Cardiac septum (tissue), 1 donor: ENCODE measurements at places on chromosomes 7 and 10. TPM values are rescaled to one million over a fixed set of nuclear protein-coding genes. Genes with fewer than 3 reads are reported as not detected.

DNA sequence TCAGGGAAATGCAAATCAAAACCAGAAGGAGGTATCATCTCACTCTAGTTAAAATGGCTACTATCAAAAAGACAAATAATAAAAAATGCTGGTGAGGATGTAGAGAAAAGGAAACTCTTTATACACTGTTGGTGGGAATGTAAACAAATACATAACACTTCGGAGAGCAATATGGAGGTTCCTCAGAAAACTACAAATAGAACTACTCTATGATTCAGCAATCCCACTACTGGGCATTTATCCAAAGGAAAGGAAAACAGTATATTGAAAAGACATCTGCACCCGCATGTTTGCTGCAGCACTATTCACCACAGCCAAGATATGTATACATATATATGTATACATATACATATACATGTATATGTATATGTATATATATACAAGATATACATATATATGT, 94.2 kb downstream of the C10orf90 start:
- DNase-seq: no peak

DNA sequence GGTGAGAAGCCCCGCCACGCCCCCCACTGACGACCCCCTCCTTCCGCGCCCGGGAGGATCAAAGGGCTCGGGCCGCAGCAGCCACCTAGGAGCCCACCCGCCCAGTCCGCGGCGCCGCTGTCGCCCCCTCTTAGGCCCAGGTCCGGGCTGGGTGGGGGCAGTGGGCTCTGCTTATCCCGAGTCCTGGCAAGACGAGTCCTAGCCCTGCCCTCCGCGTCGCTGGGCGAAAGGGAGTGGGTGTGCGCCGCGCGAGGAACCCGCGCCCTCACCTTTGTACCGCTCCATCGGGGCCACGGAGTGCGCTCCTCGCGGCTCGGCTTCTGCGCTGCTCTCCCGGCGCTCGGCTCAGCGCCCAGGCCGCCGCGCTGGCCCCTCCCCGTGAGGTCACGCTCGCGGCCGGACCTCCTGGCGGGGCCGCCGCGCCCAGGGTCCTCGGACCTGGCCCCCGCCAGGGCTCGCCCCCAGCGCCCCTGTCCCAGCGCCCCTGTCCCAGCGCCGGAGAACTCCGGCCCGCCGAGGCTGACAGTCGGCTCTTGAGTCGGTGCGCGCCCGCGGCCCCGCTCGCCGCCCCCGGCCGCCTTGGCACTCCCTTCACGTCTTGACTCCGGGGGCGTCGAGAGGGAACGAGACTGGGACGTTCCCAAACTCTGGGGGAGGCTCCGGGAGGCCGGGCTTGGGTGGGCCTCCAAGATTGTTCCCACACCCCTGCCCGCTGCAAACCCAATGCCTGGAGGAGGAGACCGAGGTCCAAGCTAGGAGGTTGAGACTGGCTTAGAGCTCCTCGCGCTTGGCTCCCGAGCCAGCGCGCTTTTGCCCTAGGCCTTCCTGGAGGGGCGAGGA, at the start of gene AFAP1L2:
Gene AFAP1L2 (minus strand): TSS at position 332 of the 840 bp plus-strand sequence. CDS start 47 bp downstream, at position 285.
- no peak for DNase-seq

DNA sequence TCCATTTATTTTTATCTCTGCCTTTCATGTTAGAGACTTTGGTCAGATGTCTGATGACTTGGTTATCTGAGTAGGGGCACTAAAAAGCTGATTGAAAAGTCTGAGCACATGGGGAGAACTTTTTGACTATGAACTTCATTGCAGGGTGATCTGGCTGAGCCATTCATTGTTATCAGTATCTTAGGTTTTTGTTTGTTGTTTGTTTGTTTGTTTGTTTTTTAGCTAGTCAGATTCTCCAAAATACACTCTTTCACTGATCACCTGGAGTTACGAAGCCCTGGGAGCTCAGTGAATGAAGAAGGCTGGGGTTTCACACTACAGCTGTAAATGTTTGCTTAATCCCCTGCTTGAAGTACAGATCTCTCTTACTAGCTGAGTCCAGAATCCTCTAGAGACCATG, 28.6 kb upstream of the DLG5 start:
- no peak for DNase-seq

The WEE2 gene
- not detected for total RNA-seq

GRCh38 chr7:95433952-95434556, 774 bp downstream of the PON2 start:
- no peak for DNase-seq

DNA sequence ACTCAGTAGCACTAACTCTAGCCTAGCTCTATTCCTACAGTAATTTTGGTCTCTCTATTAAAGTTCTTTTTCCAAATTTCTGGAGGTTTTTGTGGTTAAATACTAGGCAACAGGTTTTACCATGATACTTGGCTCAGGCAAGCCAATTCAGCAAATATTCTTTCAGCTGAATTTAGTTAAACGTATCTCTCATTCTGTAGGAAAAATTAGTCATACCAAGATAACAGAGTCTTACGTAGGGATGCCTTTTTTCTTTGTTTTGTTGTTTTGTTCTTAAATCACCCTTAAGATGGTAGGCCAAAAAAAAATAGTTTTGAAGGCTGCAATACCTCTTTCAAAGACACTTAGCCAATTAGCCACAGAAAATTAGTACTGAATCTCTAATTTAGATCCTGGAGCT, 180.5 kb downstream of the MAGI2 start:
- DNase-seq: no peak

The GIMAP4 gene
- total RNA-seq: 18.2 TPM

- DNase-seq: no peak
These were observed 23.3 kb downstream of the DPYSL4 start for GRCh38 chr10:132209978-132210530.

DNA sequence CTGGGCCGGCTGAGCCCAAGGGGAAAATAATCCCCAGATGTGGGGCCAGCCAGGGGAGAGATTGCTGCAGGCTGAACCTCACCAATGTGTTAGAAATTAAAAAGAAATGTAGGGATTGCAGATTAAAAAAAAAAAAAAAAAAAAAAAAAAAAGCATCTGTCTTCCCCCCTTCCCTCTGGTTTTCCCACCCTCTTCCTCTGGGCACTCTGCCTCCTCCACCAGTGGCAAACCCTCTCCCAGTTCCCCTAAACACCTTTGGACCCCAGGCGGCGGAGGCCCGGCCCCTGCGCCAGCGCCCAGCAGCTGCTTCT, 7.1 kb downstream of the MNX1 start:
- no peak for DNase-seq

GRCh38 chr7:55348502-55348901, 16.6 kb upstream of the LANCL2 start:
- DNase-seq: no peak

DNA sequence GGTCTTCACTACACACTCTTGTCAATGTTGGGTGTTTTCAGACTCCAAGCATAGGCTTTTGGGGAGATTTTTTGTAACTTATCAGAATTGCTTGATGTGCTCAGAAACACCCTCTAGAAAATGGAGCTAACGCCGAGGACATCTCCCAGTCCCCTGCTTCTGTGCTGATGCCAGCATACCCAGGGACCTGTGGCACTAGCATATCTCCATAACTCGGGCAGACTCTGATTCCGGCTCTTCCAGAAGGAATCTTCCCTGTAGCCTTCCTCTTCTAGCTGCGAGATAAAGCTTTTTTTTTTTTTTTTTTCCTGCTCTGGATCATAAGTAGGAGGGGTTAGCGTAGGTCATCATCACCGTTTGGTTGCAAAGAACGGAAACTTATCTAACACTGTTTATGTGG, 434.4 kb downstream of the GALNT17 start:
- no peak for DNase-seq

DNA sequence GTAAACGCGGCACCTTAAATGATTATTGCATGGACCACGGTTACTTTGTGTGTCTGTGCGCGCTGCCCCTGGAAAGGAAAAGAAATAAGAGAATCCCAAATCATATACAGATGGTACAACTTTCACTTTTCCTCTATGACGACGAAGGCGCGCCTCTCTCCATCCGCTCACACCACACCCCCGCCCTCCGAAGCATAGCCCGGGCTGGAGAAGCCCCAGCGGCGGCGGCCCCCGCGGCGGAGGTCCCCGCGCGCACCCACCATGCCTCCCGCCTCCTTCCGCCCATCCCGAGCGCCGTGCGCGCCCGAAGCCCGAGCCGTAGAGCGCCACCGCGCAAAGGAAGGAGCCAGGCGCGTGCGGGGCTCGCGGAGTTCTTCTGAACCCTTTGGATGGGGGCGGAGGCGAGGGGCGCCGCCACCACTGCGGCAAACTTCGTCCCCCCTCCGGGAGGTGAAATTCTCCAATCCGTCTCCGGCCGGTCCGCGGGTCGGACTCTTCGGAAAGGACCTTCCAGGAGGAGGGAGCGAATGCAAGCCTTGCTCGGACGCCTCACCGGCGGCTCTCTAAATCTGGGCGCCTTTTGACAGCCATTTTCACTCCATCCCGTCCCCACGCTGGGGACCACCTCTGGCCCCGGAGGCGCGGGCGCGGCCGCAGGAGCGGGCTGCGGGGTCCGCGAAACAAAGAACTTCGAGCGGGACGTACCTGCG, 588 bp downstream of the GLI3 start:
- peak; percentile 77 for DNase-seq

- no peak for DNase-seq
These were observed 89.8 kb downstream of the GNAI1 start for GRCh38 chr7:80224415-80224814.

- no peak for DNase-seq
These were observed 457.4 kb upstream of the TPK1 start for GRCh38 chr7:145293228-145293701.

- DNase-seq: peak; percentile 62
These were observed 3.9 kb downstream of the GRID1 start for GRCh38 chr10:86362586-86363183.

- no peak for DNase-seq
These were observed 24.1 kb upstream of the CHST15 start for GRCh38 chr10:124117511-124117785.

GRCh38 chr10:74437822-74438221, 286.8 kb downstream of the ADK start:
- DNase-seq: no peak

GRCh38 chr10:5764422-5765297, 48.6 kb downstream of the GDI2 start:
- no peak for DNase-seq

DNA sequence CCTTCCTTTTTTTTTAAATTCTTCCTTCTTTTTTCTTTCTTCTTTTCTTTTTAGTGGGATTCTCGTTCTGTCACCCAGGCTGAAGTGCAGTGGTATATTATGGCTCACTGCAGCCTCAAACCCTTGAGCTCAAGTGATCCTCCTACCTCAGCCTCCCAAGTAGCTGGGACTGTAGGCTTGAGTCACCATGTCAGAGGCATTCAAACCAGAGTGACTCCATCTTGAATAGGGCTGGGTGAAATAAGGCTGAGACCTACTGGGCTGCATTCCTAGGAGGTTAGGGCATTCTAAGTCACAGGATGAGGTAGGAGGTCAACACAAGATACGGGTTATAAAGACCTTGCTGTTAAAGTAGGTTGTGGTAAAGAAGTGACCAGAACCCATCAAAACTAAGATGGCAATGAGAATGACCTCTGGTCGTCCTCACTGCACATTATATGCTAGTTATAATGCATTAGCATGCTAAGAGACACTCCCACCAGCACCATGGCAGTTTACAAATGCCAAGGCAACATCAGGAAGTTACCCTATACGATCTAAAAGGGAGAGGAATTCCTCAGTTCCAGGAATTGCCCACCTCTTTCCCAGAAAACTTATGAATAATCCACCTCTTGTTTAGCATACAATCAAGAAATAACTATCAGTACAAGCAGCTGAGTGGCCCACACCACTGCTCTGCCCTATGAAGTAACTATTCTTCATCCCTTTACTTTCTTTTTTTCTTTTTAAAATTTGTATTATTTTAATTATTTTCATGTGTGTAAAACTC, 99.0 kb upstream of the ITGB1 start:
- no peak for DNase-seq

The EPHB6 gene
- 2.0 TPM for total RNA-seq

GRCh38 chr7:130913639-130914553, 179.9 kb upstream of the KLF14 start:
- no peak for DNase-seq

DNA sequence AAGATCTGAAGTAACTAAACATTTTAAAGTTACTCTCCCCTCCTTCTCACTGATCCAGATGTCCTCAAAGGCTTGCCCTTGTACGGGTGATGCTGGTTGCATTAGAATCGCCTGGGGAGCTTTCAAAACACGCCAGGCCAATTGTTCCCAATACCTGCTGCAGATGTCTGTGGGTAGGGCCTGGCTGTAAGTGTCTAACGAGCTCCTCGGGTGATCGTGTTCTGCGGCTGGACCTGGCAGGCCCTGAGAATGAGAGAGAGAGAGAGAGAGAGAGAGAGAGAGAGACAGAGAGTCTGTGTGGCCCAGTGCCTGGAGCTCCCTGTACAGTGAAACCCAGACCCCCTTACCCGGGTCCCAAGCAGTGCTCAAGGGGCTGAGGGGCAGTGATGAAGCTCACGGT, 8.4 kb downstream of the COL13A1 start:
- no peak for DNase-seq

The UBTD1 gene
- 25.5 TPM for total RNA-seq

DNA sequence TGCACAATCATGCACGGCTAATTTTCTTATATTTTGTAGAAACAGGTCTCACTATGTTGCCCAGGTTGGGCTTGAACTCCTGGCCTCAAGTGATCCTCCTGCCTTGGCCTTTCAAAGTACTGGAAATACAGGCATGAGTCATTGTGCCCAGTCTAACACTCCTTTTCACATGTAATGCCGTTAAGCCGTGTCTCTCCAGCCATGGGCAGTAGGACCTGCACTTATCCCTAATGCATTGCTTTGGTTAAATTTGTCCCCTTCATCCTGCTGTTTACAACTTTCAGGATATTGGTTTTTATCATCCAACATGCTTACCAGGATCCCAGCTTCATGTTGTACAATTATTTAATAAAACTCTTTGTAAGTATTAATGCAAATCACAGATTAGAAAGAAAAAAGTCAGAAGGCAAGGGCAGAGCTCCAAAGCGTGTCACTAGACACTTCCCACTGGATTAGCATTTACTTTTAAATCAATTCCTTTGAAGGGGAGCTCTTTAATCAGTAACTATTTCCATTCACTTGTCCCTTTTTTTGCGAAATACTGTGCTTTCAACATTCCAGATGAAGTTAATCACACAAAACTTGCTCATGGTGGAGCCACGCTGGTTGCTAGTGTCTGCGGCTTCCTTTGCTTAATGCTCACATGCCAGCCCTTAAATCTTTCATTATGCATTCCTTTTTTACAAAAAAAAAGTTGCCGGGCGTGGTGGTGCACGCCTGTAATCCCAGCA, 256.0 kb upstream of the AUTS2 start:
- no peak for DNase-seq

- no peak for DNase-seq
These were observed 7.2 kb downstream of the RBM20 start for GRCh38 chr10:110651044-110651958.

- DNase-seq: no peak
These were observed 31.3 kb upstream of the ZNF273 start for GRCh38 chr7:64871761-64872160.
